Urinary bladder (tissue), 4 donors: ENCODE measurements at places on chromosomes 11 and 22. TPM values are rescaled to one million over a fixed set of nuclear protein-coding genes. Genes with fewer than 3 reads are reported as not detected.

APOL4 gene
- 33.9 TPM for total RNA-seq

RAB38 gene
- total RNA-seq: 17.7 TPM

PKP3 gene
- 5.2 TPM for total RNA-seq

BATF2 gene
- 0.85 TPM for total RNA-seq

MPZL2 gene
- 62.8 TPM for total RNA-seq

KCNE3 gene
- 6.8 TPM for total RNA-seq

RTN4R gene
- 3.1 TPM for total RNA-seq

OR4C3 gene
- total RNA-seq: not detected

SLC25A18 gene
- total RNA-seq: not detected
